ENCODE measurements at places on chromosomes 11 and 22.

DNA sequence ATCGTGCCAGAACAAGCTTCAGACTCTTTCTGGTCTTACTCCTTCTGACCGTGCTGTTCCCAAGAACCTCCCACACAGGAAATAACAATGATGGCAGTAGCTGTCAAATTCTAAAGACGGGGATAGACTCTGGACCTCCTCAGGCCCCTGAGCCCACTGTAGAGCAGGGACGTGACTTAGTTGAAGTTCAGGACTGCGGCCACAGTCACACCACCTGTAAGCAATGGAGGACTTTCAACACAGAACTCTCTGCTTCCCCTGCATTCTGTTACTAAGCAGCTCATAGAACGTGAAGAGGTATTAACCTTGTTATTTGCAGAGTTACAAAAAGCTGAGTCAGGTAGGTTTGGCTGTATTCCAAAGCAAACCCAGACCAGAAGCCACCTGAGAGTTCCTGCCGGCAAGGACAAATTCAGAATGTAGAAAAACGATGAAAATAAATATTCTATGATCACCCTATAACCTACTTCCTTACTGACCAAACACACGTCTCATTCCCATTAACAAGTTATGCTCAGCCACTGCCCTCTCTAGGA, 12.7 kb downstream of the TMEM45B start:
- no peak for DNase-seq

DNA sequence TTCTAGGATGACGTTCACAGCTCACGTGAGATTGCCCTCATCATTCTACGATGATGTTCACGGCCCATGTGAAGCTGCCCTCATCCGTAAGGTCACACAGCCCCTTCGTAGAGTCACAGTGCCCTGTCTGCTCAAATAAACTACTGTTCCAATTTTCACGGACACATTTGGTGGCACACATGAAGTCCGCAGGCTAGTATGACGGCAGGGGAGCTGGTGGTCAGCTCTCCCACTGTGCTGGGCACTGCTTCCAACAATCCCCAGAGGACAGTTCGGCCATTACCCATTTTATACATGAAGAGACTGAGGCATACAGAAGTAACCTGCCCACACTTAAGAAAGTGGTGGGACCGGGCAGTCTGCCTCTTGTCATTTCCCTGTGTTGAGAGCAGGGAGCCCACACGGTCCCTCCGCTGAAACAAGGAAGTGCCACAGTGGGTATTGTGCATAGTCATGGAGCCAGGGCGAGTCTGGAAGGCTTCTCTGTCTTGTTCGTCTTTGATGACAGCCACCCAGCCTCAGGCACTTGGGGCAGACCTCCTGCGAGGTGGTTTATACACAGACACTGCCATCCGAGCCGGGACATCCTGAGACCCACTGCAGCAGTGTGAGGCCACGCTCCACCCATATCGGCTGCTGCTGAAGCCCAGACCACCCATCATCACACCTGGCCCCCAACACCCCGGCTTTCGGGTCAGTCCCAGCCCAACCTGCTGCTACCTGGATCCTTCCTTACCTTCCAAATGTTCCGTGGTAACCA, 114.3 kb downstream of the PHF21B start:
- DNase-seq: no peak

DNA sequence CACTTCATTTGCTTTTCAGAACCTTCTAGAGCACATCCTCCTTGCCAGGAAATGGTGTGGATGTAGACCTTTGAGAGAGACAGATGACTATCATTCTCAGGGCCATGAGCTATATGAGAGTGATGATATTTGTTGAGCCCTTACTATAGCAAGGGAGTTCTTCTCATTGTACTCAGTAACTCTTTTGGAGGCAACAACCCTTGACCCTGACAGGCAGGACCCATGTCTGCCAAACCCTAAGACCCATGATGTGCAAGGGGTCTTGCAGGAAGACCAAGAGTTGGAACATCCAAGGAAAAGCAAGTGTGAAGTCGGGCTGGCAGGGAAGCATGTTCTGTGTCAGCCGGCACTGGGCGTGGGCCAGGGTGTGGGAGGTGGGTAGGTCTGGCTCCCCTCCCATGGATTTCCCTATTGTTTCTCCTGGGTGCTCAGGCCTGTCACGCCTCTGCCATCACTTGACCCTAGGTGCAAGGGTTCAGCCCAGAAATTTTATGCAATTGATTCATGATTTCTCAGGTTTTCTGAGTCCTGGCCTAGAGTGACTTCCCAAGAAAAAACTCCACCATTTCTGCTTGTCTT, 1.2 kb downstream of the FOLR3 start:
- no peak for DNase-seq

DNA sequence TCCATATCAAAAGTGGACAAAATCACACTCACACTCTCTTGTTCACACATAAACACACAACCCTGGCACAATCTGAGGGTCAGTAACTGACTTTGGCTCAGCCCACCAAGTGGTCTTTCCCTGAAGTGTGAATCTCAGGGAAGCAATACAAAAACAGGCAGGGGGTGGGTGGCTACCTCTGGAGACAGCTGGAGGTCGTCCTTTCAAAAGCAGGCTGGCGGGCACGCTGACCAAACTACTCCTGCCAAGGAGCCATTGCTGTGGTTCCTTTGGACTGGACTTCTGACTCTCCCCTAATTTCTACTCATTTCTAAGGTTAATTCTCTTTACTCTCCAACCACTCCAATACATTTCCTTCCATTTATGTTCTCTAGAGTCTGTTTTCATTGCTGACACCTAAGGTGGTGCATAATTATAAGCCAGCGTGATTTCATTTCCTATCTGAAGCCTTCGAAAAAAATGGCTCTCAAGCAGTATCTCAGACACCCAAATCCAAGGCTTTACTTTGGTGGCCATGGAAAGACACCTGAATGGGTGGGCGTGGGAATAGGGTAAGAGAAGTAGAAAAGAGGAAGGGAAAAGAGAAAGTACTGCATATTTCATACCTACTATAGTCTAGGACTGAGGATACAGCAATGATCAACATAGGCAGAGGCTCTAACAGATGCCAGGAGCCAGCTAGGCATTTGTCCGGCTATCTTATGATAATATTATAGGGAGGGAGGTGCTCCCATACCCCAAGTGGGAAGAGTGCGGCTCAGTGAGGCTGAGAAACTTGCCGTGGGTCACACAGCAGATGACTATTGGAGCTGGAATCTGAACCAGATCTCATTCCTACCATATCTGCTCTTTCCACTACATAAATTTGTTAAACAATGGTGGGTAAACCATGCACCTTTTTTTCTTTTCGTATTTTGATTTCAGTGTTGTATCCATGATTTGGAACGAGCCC, 22.0 kb downstream of the FZD4 start:
- DNase-seq: no peak

DNA sequence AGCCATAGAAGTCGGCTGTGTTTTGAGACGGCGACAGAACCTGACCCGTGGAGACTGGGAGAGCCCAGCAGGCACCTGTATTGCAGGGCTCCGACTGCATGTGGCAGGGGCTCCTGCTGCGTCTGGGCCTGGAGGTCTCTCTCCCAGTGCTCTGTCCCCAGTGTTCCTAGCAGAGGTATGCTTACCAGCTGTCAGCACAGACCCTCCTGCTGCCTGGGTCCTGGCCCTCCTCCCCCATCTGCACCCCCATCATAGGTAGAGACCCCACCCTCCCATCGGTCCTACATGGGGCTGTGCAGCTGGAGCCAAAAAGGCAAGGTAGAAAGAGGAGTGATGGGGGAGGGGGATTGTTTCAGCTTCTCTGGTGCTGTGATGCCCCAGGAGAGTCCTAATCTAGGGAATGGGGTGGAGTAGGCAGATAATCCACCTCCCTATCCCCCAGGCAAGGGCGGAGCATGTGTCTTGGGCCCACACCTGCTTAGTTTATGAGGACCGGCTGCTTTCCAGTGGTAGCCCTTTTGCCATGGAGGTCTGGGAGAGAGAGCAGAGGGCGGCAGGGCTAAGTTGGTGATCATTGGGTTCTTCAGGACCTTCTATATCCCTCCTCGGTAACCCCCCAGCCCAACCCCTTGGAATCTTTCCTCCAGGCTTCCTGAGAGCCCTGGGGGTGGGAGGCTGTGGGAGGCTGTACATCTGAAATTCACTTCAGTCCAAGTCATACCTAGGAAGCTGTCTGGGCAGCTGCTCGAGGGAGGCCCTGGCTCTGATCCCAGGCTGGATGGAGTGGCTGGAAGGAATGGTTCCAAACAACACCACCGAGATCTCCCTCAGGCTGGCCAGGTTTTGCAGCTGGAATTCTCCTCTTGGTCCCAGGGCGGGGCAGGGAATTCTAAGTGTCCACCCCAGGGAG, 5.3 kb downstream of the SLC7A4 start:
- no peak for DNase-seq

- DNase-seq: no peak
Measured at GRCh38 chr11:124623861-124624525, 1.3 kb downstream of the TBRG1 start.

DNA sequence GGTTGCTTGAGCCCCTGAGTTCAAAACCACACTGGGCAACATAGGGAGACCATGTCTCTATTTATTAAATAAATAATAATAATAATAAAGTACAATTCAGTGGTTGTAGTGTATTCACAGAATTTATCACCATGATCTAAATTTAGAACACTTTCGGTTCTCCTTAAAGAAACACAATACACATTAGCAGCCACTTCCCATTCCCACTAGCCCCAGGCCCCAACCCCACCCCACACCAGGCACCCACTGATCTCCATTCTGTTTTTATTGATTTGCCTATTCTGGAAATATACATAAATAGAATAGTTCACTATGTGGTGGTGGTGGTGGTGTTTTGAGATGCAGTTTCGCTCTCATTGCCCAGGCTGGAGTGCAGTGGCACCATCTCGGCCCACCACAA, 45.7 kb downstream of the BCL2L13 start:
- no peak for DNase-seq

GRCh38 chr11:25247336-25247735, 750.5 kb downstream of the LUZP2 start:
- no peak for DNase-seq

- no peak for DNase-seq
Measured at GRCh38 chr11:26228778-26229177, 103.2 kb upstream of the ANO3 start.

DNA sequence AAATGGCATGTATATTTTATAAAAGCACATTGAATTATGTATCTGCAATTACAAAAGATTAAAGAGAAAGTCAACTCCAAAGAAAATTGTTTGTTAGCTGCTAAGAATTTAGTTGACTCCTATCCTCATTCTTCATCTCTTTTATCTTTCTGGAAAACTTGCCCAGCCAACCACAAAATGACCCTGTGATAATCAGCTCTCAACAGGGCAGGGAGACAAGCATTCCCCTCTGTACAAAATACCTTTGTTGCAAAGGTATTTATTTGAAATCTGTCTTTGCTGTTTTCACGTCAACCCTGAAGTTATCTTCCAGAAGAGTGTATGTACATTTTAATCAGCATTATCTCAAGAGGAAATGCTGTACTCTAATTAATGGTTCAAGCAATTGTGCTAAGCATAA, 191.1 kb upstream of the DDI1 start:
- no peak for DNase-seq

GRCh38 chr11:77151804-77152509, 23.9 kb downstream of the MYO7A start:
- DNase-seq: peak; percentile 85

- DNase-seq: no peak
Measured at GRCh38 chr11:6693342-6694228, 10.4 kb upstream of the MRPL17 start.

GRCh38 chr11:58927393-58928106, 11.7 kb upstream of the GLYATL1 start:
- DNase-seq: no peak

- no peak for DNase-seq
Measured at GRCh38 chr11:14611939-14612338, 31.7 kb upstream of the PDE3B start.

DNA sequence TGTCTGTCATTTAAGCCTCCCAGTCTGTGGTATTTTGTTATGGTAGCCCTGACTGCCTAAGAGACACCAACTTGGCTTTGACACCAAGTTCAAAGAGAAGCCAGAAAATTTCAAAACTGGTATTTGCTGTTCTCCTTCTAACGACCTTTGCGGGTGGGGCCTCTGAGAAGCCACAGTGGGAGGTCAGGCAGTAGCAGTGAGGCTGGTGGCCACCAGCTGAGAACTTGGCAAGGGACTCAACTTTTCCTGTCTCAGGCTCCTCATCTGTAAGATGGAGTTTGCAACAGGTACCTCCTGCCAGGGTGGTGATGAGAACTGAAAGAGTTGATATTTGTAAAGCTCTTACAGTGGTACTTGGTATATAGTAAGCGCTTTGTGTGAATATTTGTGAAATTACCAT, 183.4 kb downstream of the BCR start:
- no peak for DNase-seq

DNA sequence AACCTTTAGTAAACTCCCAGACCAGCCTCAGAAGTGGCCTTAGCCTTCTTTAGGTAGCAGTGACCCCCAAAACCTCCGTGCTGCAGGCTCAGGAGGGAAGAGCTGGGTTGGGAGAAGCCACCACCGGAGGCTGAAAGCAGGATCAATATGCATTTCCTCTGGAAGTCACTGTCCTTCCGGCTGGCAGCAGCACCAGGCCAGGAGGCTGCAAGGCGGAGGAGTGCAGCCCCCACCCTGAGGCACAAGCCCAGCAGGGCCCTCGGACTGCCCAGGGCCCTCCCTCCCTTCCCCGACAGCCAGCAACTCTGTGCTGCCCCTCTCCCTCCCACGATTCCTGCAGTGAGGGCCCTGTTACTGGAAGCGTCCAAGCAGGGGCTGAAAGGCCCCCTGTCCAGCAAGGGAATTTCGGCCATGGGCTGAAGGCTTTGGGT, 3.2 kb upstream of the NRXN2 start:
- no peak for DNase-seq

DNA sequence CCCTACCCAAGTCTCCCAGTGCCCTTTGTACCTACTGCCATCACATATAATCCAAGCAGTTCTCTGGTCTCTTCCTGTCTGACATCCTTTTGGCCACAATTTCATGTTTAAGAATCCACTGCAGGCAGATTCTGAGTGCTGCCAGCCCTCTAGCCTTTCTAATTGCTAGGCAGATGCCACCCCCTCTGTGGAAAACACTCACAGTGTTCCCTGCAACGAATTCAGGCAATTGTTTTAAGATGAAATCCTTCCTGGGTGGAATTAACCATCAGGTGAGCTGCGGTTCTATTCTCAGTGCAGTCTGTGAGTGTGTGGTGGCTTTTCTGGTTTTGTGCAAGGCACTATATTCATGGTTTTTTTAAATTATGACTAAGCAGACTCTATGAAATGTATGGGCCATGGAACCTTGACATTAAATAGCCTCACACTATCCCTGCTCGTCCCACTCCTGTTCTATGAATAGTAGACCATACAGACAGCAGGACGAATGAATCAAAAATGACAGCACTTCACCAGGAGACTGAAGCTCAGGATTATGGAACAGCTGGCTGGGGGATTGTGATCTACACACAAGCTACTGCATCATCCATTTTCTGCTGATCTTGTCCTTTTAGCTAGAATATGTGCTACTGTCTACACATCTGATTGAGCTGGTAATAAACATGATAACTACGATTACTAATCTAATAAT, 29.8 kb upstream of the BMAL1 start:
- DNase-seq: no peak

GRCh38 chr11:2745511-2745910, 45.7 kb upstream of the KCNQ1OT1 start:
- DNase-seq: no peak
